Suprapubic skin (tissue), 4 donors: ENCODE measurements at places on chromosomes 2 and 18.

DNA sequence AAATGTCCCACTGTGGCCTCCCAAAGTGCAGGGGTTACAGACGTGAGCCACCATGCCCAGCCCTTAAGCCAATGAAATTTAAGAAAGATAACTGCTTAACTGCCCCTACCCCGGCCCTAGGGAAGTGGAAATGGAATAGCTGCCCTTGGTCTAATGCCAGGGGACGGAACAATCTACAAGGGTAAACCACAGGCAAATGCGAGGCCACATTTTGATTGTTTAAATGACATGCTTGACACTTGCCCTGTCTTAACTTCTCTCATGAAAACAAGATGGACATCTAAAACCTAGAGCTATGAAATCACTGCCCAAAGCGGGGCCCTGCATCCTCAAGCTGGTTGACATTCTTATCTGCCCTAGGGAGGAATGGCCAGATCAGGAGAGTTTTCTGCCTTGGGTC is 5.5 kb upstream of the ITSN2 start:
- no peak for DNase-seq
- no peak overlapping the region for H3K27ac ChIP-seq
- no peak overlapping the region for H3K4me3 ChIP-seq

DNA sequence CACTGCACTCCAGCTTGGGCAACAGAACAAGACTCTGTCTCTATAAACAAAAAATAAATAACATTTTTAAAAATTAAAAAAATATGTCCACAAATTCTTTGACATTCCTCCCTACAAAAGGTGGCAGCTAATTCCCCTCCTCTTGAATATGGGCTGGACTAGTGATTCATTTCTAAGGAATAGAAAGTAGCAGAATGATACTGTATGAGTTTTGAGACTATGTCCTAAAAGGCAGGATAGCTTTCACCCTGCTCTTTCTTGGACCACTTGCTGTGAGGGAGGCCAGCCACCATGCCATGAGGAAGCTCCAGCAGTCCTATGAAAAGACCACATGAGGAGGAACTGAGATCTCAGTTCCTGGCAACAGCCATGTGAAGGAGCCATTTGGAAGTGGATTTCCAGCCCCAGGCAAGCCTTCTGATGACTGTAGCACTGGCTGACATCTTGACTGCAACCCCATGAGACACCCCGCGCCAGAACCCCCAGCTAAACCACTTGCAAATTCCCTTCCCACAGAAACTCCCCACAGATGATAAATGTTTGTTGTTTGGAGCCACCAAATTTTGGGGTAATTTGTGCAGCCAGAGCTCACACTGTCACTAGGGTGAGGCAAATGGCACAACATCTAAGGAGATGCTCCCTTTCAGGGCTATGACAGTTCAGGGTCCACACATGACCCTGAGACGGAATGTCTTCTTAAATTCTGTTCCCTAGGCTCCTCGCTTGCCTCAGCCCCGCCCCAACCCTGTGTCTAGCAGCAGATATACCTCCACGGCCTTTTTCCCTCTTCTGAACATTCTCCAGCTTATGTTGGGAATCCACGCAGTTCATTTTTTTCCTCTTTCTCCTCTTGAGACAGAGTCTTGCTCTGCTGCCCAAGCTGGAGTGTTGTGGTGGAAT is 17.1 kb upstream of the ATOH8 start:
- H3K27me3 ChIP-seq, result no peaks in the 10 kb centered on the region
- peaks cover 52% of the 10 kb centered on the region for H3K4me1 ChIP-seq
- peak overlapping the region; percentile 68 for H3K27ac ChIP-seq
- H3K36me3 ChIP-seq, result no peaks in the 10 kb centered on the region

DNA sequence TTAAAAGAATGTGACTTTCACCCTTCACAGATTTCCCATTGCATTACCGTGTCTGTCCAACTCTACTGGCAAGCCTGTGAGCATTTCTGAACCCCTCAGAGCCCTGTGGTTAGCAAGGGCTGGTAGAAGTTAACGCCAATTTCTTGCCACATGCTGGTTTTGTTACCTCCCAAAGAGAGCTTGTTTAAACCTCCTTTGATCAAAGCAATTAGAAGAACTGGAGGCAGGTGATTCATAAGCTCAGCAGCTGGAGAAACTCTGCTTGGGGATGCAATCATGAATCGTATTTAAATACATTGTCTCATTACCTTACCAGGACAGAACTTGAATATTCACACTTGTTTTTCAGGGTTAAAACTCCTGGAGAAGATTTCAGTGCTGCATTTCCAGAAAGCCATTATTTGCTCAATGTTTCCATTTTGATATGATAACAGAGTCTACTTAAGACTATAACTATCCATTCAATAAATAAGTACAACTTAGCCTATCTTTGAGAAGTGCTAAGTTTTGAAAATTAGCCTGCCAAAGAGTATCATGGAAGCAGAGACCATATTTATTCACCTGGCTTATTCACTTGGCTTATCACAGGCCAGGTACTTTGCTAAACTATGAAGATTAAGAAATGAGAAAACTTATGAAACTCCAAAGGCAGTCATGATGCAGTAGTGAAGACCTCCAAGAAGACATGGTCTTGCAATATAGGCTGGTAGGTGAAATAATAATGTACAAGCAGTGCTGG is 292.8 kb downstream of the INSIG2 start:
- no peak for DNase-seq
- no peak overlapping the region for H3K27ac ChIP-seq
- H3K4me3 ChIP-seq, result no peak overlapping the region
- H3K4me1 ChIP-seq, result no peaks in the 10 kb centered on the region
- no peaks in the 10 kb centered on the region for H3K27me3 ChIP-seq
- no peaks in the 10 kb centered on the region for H3K36me3 ChIP-seq

DNA sequence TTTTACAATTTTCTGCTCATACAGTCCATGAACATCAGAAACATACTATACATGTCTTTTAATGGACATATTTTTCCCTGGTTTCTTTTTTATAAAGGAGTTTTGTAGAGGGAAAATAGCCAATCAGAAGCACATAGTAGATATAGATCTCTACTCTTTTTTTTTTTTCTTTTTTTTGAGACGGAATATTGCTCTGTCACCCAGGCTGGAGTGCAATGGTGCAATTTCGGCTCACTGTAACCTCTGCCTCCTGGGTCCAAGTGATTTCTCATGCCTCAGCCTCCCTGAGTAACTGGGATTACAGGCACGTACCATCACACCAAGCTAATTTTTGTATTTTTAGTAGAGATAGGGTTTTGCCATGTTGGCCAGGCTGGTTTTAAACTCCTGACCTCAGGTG is 83.2 kb upstream of the MGAT5 start:
- H3K4me1 ChIP-seq, result peaks cover 22% of the 10 kb centered on the region
- DNase-seq, result no peak
- no peaks in the 10 kb centered on the region for H3K36me3 ChIP-seq
- no peaks in the 10 kb centered on the region for H3K27me3 ChIP-seq
- no peak overlapping the region for H3K4me3 ChIP-seq

GRCh38 chr2:26974352-26974751 is 3.9 kb downstream of the MAPRE3 start:
- DNase-seq, result no peak
- H3K36me3 ChIP-seq, result no peaks in the 10 kb centered on the region
- peaks cover 43% of the 10 kb centered on the region for H3K4me1 ChIP-seq
- H3K27ac ChIP-seq, result no peak overlapping the region
- no peak overlapping the region for H3K4me3 ChIP-seq

GRCh38 chr18:13460946-13461345 is 242.4 kb downstream of the LDLRAD4 start:
- no peak overlapping the region for H3K4me3 ChIP-seq
- peaks cover 7% of the 10 kb centered on the region for H3K4me1 ChIP-seq
- no peaks in the 10 kb centered on the region for H3K36me3 ChIP-seq
- DNase-seq, result peak; percentile 69

DNA sequence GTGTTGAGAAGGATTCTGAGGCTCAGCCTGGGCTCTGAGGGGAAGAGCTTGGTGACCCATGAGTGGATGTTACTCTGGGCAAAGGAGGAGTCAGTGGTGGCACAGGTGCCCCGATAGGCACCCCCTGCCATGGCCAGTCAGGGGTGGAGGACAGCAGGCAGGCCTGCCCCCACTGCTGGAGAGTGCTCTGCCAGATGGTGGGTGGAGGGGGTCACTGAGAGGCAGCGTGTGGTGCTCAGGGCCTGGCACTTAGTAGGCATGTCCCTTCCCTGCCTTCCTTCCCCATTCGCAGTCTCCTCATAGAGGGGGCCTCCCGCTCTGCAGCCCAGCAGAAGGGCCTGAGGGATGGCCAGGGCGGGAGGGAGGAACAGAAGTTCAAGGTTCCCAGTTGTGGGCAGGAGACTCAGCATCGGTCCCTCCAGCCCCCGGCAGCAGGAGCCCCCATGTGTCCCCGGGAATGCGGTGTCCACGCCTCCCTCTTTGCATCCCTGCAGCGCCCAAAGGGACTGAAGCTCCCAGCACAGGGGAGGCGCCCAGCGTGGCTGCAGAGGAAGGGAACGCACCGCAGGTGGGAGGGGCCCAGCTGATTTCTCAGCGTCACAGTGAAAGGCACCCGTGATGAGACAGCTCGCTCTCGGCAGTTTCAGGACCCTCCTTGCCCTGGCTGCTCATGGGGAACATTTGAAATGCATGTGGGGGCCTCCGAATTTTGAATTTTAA is 5.7 kb upstream of the SNED1 start:
- H3K27ac ChIP-seq, result peak overlapping the region; percentile 65
- no peaks in the 10 kb centered on the region for H3K36me3 ChIP-seq
- H3K27me3 ChIP-seq, result peaks cover 5% of the 10 kb centered on the region
- H3K4me1 ChIP-seq, result peaks cover 62% of the 10 kb centered on the region
- no peak overlapping the region for H3K4me3 ChIP-seq
- peak; percentile 62 for DNase-seq

- H3K27me3 ChIP-seq, result no peaks in the 10 kb centered on the region
- H3K36me3 ChIP-seq, result no peaks in the 10 kb centered on the region
- no peak for DNase-seq
- no peak overlapping the region for H3K4me3 ChIP-seq
- H3K4me1 ChIP-seq, result no peaks in the 10 kb centered on the region
- no peak overlapping the region for H3K27ac ChIP-seq
Observed at GRCh38 chr2:138691667-138692066, 88.5 kb downstream of the NXPH2 start.

GRCh38 chr18:47949202-47949601 is 18.7 kb upstream of the SMAD2 start:
- no peaks in the 10 kb centered on the region for H3K36me3 ChIP-seq
- H3K27me3 ChIP-seq, result no peaks in the 10 kb centered on the region
- H3K27ac ChIP-seq, result no peak overlapping the region

GRCh38 chr18:30302181-30302580 is 740.4 kb downstream of the DSC3 start:
- no peak overlapping the region for H3K27ac ChIP-seq
- DNase-seq, result no peak
- H3K36me3 ChIP-seq, result no peaks in the 10 kb centered on the region
- H3K4me1 ChIP-seq, result no peaks in the 10 kb centered on the region

- no peak for DNase-seq
- H3K4me3 ChIP-seq, result no peak overlapping the region
- no peak overlapping the region for H3K27ac ChIP-seq
- peaks cover 38% of the 10 kb centered on the region for H3K36me3 ChIP-seq
- no peaks in the 10 kb centered on the region for H3K27me3 ChIP-seq
Observed at GRCh38 chr2:47479863-47480262, 76.9 kb downstream of the MSH2 start.

DNA sequence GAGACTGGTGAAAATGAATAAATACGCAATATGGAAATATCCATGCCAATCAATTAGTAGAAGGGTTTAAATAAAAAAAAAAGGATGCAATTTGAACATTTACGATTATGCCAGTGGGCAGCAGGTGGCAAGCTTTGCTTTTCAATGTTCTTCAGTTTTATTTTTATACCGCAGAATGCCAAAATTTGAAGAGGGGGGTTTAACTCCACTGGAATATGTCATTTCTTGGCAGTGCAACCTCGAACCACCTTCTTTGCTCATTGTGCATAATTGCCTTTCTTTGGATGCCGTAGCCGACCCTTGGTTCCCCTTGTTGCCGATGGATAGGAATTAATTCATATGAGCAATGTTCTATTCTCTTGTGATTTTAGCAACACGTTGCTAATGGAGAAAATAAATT is 88.0 kb downstream of the LTBP1 start:
- H3K4me1 ChIP-seq, result peaks cover 14% of the 10 kb centered on the region
- DNase-seq, result no peak
- no peak overlapping the region for H3K27ac ChIP-seq

DNA sequence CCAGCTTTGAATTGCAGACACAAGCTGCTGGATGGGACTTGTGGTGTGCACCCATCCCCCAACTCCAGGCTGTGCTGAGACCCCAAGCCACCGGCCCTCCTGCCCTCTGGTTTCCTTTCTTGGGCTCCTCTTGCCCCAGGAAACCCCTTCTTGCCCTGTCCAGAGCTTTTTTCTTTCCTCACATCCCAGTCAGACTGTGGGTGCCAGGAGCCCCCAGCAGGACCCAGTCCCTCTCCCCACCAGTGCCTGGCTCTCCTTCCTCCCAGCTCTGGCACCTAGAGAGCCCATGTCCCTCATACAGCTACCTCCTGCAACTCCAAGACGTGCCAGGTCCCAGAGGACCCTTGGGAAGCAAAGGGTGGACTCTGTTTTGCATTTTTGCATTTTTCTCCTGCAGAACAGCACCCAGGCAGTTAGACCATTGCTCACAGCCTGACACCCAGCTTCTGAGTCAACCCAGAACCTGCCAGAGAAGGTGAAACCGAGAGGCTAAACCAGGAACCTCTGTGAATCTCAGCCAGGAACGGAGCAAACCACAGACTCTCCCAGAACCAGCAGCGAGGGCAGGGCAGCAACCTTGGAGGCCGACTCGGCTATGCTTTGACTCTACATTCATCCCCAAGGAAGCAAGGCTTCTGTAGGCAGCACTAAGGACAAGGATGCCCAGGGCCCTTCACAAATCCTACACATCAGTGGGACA is 221.1 kb downstream of the ANAPC1 start:
- H3K27ac ChIP-seq, result no peak overlapping the region
- H3K4me3 ChIP-seq, result no peak overlapping the region
- DNase-seq, result no peak
- H3K36me3 ChIP-seq, result no peaks in the 10 kb centered on the region
- H3K27me3 ChIP-seq, result no peaks in the 10 kb centered on the region

DNA sequence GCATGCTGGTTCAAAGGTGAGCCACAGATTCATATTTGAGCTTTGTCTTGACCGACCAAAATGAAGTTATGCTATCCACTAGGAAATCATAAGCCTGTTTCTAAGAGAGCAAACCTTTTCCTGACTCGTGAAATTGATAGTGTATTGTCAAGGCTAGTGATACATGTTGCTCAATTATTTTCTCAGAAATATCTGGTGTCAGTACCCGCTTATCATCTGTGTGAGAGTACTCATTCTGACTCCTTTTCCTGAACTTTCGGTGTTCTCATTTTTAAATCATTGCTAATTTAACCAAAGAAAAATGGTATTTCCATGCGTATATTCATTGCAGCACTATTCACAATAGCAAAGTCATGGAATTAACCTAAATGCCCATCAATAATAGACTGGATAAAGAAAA is 56.2 kb downstream of the SGPP2 start:
- H3K4me3 ChIP-seq, result no peak overlapping the region
- H3K27ac ChIP-seq, result no peak overlapping the region
- H3K27me3 ChIP-seq, result peaks cover 6% of the 10 kb centered on the region
- no peaks in the 10 kb centered on the region for H3K36me3 ChIP-seq
- peaks cover 6% of the 10 kb centered on the region for H3K4me1 ChIP-seq
